ENCODE measurements at places on chromosomes 1 and 21.

DNA sequence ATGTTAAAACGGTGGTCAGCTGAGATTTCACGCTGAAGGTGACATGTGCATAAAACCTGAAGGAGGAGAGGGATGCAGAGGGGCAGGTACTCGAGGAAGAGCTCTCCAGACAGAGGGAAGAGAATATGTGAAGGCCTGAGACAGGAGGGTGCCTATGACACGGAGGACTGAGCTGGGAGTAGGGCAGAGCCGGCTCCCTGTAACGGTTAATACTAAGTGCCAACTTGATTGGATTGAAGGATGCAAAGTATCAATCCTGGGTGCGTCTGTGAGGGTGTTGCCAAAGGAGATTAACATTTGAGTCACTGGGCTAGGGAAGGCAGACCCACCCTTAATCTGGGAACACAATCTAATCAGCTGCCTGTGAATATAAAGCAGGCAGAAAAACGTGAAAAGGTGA, 136.2 kb upstream of the SYT6 start:
- no peak for DNase-seq

DNA sequence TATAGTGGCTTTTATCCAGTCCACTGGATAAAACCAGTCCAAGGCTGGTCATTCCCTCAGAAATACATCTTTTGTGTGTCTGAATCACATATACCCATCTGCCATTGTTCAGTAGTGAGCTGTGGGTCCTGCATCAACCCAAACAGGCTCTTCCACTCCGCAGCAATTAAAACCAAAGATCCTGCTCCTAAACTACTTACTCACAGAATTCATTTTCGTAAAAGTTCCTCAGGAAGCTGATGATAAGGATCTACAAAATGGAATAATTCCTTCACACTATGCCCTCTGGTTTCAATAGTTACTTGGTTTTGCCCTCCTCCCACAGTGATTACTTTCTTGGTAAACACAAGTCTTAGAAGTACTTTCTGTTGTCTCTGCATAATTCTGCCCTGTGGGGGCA, 5.1 kb upstream of the MFSD2A start:
- DNase-seq: no peak

DNA sequence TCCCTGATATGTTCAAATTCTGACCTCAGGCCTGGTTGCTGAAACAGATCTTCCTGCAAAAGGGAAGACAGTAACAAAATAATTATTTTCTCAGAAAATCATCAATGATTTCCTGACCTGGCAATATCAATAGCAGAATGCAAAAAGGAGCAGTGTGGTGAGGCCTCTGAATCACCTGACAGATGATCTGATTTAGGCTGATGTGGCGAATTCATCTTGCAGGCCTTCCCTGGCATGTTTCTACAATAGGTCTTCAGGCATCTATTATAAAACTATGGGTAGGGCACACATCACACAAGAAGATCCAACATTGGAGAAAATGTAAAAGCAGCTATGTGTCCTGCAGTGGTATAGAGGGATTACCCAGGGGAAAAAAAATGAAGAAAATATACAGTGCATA, 7.1 kb upstream of the MTF1 start:
- no peak for DNase-seq

DNA sequence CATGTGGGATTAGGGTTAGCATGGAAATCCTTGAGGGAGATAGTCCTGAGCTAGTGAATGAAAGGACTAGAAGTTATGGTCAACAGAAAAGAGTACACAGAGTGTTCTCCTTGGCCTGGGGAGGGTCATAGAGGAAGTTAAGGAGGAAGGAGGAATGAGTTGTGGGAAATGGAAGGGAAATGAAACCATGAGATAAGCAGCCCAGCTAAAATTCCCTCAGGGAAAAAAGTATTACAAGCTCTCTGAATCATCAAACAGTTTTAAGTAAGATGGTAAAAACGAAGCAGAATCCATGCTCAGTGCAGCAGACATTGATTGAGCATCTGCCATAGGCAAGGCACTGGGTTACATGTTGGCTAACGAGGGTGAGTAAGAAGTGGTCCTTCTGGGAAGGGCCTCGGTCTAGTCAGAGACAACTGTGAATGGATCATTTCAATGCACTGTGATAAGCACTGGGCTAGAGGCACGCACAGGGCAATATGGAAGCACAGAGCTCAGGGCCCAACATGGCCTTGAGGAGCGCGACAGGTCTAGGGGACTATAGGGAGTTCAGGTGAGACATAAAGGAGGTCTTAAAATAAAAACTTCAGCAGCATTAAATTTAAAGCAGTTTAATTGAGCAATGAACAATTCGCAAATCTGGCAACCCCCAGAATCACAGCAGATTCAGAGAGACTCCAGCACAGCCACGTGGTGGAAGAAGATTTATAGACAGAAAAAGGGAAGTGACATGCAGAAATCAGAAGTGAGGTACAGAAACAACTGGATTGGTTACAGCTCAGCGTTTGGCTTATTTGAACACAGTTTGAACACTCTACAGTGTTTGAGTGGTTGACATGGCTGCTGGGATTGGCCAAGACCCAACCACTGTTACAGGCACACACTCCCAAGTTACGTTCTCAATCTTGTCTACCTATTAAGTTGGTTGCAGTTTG, 219.5 kb downstream of the HLX start:
- DNase-seq: no peak

DNA sequence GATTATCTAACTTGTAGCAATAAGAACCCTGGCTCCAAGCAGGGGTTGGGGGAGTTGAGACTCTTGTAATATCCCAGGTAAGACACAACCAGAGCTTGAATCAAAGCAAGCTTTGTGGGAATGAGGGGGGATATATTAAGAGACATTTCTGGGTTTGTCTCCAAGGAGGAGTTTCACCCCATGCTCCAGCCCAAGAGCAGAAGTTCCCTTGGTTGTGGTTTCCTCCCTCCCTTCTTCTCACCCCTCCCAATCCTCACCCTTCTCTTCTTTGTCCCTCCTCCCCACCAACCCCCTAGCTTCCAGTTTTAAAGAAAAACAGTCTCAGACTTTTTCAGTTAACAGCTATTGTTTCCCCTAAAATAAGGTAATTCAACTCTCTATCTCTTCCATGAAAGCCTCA, 11.9 kb downstream of the TRAF3IP3 start:
- no peak for DNase-seq

GRCh38 chr1:38776466-38777065, 83.0 kb downstream of the RRAGC start:
- no peak for DNase-seq

All from heart left ventricle (tissue), 16 donors.